ENCODE measurements at places on chromosomes 6 and 20.

DNA sequence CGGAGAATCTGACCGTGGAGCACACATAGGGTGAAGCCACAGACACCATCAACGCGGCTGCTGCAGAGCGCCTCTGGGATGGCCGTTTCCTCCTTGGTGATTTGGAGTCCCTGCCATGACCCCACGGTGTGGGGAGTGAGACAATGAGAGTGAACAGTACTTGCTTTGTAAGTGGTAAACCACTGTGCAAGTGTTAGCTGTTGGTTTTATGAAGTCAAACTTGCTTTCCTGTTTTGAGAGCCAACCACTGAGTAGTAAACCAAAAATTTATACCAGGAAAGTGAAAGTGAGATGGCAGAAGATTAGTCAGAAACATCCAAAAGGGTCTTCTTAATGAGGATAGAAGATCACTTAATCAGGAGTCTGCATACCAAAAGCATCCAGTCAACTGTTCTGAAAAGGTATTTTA lies 160.7 kb downstream of the FOXC1 start:
- DNase-seq = peak; percentile 50

GRCh38 chr6:6582131-6582530 lies 6.4 kb upstream of the LY86 start:
- DNase-seq = no peak

- no peak for DNase-seq
Observed at GRCh38 chr20:10789386-10789785, 115.6 kb upstream of the JAG1 start.

DNA sequence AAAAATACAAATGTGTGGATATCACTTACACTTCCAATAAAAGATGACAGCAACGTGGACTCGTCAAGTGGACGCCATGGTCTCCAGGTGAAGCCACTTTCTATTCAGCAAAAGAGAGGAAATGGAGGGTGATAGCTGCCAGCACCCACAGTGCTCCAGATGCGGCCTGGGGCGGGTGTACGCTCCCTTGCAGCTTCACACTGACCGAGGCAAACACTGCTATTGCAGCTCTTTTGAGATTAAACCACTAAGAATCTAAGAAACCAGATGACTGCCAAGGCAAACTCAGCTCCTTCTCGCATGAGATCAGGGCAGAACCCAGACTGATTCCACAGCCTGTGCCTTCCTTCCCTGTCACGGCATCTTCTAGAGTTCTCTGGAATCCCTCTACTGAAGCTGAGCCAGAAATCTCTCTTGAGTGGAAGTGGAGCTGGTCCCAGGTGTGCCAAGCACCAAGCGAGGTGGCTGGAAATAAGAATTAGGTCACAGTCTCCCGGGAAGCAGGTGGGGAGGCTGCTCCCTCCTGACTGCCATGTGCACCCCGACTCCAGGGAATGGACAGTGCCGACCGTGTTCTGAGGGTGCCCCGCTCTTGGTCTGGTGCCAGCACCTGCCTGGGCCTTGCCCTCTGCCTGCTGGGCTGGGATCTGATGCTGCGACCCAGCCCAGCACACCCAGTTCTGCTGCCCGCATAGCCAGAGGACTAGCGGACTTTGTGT lies 90.1 kb upstream of the AFDN start:
- DNase-seq = no peak

- no peak for DNase-seq
Observed at GRCh38 chr6:44047179-44047546, 80.1 kb downstream of the MRPL14 start.

DNA sequence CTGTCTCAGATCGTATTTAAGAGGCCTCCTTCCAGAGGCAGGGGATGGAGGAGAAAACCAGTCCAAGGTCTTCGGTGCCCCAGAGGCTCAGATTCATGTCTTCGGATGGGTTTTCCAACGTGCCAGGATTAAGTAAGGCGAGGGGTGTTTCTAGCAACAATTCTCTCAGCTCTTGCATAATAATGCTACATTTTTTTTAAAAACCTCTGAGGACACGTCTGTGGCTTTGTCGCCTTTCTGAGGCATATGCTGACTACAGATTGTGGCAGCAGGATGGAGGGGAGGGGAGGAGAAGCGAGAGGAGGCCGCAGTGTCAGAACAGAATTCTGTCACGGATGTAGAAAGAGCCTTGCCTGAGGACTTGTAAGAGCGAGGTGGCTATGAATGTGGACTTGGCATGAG lies 17.7 kb upstream of the CCDC167 start:
- peak; percentile 73 for DNase-seq

- no peak for DNase-seq
Observed at GRCh38 chr6:45156075-45156474, 172.1 kb upstream of the RUNX2 start.

- no peak for DNase-seq
Observed at GRCh38 chr20:59724457-59725366, 120.4 kb downstream of the PHACTR3 start.

GRCh38 chr6:118218156-118218555 lies 311.1 kb downstream of the SLC35F1 start:
- DNase-seq = no peak

DNA sequence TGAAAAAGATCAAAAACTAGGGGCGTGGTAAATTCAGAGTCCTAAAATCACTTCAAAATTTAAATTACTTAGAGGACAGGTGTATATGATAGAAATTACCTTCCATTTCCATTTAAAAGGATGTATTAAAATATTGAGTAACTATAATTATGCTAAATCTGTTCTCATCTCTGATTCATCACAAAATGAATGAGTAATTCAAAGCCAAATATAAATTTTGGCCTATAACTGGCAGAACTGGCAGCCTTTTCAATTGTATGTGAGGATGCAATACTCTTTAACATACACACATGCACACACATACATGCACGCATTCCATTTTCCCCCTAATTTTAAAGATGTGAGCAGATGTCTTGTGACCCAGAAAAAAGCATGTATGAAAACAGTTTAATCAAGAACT lies 194.6 kb downstream of the EPM2A start:
- no peak for DNase-seq
